ENCODE measurements at places on chromosomes 4 and X.

- DNase-seq: no peak
Measured at GRCh38 chr4:176323511-176324160, 3.9 kb downstream of the SPCS3 start.

- no peak for DNase-seq
Measured at GRCh38 chr4:80142394-80143306, 54.7 kb upstream of the PRDM8 start.

DNA sequence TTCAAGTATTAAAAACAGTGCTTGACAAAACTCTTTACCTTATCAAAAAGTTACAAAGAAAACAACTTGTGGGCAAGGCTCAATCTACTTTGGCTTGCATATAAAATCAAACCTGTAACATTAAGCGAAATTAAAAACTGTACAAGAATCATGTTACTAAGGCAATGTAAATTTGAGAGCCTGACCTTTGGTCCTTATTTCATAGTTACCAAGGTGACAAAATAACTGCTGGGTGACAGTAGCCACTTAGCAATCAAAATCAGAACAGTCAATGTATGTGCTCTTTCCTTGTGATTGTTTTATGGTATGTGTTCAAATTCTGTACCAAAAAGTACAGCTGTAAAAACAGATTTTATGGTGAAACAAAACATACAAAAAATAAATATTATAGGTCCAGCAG lies 204.0 kb downstream of the RASL11B start:
- no peak for DNase-seq

GRCh38 chrX:130771230-130771629 lies 131.8 kb downstream of the ENOX2 start:
- no peak for DNase-seq

GRCh38 chrX:7170898-7171297 lies 22.9 kb upstream of the PUDP start:
- DNase-seq: no peak

- DNase-seq: no peak
Measured at GRCh38 chr4:76998251-76998901, 48.8 kb downstream of the SEPTIN11 start.

DNA sequence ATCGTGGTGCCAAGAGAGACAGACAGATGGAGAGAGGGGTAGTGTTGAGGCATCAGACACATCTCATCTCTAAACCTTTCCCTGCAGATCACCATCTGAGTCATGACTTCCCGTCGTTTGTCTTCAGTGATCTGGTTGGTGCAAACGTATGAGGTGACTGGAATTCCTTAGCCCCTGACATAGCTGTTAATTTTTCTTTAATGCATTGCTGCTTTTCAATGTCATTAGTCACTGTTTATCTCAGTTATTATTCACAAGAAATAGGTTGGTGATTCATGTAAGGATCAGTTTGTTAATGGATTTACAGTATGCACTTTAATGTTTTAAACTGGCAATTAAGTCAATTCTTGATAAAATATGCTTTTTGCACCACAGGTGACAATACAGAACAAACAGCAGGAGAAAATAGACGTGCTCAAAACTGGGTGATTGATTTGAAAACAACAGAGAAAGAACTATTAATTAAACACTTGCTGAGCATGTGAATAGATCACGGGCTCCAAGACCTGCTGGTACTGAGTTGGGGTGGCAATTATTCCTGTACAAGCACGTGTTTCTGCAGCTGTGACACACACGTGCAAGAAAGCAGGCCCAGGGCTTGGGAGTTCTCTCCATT lies 1.3 kb upstream of the TMEM154 start:
- peak; percentile 79 for DNase-seq

GRCh38 chr4:13907255-13907751 lies 279.8 kb upstream of the BOD1L1 start:
- DNase-seq: no peak

GRCh38 chr4:118817178-118817930 lies 18.6 kb downstream of the SEC24D start:
- DNase-seq: no peak

- DNase-seq: no peak
Measured at GRCh38 chrX:39157796-39158195, 356.5 kb downstream of the MID1IP1 start.

GRCh38 chr4:124710015-124710741 lies 2.4 kb downstream of the ANKRD50 start:
- no peak for DNase-seq

GRCh38 chr4:147479786-147480185 lies 1.1 kb upstream of the EDNRA start:
- DNase-seq: no peak

DNA sequence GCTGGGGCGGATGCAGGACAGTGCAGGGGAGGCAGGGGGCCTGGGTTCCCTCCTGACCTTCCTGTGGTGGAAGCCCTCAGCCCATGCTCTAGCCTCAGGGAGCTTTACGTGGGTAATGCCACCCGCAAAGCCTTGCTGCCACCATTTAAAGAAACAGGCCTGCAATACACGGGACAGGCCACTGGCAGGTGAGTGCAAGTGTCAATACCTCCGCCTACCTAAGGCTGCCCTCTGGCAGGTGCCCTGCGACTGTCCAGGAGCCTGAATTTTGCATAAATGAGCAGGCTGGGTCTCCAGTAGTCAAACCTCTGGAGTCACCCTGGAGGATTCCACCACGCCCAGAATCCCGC lies 5.9 kb downstream of the CRMP1 start:
- DNase-seq: no peak

DNA sequence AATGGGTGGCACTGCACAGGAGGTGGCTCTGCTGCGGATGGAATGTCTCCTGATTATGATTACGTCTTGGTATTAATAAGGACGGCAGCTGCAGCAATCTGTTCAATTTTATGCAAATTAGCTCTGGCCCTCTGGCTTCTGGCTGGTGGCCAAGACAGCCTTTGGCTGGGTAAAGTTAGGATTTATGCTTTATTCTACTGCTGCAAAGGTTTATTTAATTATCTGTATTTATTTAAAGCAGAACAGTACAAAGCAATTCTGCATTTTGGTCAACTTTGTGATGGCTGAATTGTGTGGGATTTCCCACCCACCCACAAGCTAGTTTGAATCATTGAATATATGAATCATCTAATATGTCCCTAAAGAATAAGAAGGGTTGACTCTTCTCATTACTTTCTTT lies 745.6 kb upstream of the FAM241A start:
- no peak for DNase-seq

DNA sequence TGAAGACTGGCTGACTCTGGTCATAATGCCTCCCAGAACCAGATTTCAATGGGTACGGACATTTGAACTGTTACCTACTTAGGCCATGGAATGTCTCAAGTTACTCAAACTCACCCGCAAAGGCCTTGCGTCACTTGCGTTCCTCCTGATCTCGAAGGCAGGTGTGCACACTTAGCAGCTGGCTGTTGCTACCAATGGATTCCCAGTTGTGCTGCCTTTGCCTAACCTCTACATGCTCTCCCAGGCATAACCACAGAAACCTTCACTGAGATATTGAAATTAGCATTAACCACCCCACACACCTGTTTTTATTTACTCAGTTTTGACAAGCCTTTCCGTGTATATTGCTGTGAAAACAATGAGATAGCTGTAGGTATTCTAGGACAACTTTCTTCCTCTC lies 2.8 kb downstream of the ERVMER34-1 start:
- DNase-seq: no peak

All from RWPE2 (cell line).